ENCODE measurements at places on chromosomes 7 and 10. TPM values are rescaled to one million over a fixed set of nuclear protein-coding genes. Genes with fewer than 3 reads are reported as not detected.

Gene NEUROG3
- not detected for total RNA-seq

Gene MEOX2
- 28.3 TPM for total RNA-seq

Gene ERVW-1
- total RNA-seq = not detected

Gene PCLO
- total RNA-seq = 0.03 TPM

Gene NKX2-3
- total RNA-seq = not detected

Gene RET
- 0.23 TPM for total RNA-seq

Gene AZGP1
- total RNA-seq = not detected

Gene ACBD7
- total RNA-seq = 0.83 TPM

Gene CDHR1
- total RNA-seq = under 0.01 TPM

Gene ACSM6
- not detected for total RNA-seq

Gene PRSS37
- total RNA-seq = not detected

Gene ANXA8
- not detected for total RNA-seq

Gene DPYSL4
- total RNA-seq = 52.0 TPM

Gene ARMS2
- not detected for total RNA-seq

Gene ATE1
- total RNA-seq = 30.2 TPM

Gene GCK
- 1.4 TPM for total RNA-seq

Gene GIMAP5
- not detected for total RNA-seq

Gene TLX1
- not detected for total RNA-seq

Gene OPN1SW
- total RNA-seq = not detected

Gene ITGA8
- 43.7 TPM for total RNA-seq

Gene SLC26A5
- total RNA-seq = not detected

Gene SLC16A9
- 2.5 TPM for total RNA-seq

Gene GPR26
- not detected for total RNA-seq

Gene SEMA3D
- total RNA-seq = 11.8 TPM

Measured in smooth muscle cell of the pulmonary artery (primary cell).